Foreskin keratinocyte (primary cell): ENCODE measurements at places on chromosomes 13 and 19.

DNA sequence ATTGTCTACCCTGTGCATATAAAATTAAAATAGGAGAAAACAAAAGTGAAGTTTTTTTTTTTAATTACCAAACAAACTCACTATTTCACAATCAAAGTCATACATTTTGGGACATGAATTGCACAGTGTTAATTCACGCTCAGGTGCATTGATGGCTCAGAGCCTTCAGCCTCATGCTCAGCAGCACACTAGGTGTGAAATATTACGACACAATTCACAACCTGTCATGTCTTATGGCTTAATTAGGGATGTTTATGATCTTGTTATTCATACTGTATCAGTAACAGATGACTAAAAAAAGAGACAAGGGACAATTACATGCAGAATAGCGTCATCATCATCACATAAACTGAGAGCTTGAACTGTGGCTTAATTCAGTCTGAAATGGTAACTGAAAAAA is 2005.5 kb upstream of the PCDH20 start:
- no peak for DNase-seq

DNA sequence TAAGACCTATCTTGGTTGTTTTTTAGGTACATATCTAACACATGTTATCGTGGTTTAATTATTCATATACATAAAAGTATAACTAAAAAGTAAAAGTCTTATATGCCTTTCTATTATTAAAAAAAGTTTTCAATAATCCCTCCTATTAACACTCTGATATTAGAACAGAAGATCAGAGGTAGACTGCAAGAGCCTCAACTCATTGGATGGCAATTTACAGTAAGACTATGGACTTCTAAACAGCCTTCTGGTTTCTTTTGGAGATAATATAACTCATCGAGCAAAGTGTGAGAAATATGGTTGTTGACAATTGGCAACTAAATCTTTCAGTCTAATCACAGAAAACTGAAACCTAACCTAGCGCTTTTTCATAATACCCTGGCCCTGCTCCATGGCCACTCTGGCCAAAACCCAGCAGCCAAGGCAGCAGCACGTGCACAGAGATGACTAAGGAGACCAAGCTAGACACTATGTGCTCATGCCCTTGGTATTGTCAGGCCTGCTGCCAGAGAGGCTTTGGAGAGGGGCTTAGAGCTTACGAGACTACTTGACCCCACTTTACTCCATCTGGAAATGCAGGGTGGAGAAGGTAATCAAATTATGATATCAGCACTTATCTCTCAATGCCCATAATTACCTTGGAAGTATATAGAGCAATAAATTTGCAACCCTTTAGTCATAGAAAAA is 40.6 kb upstream of the EEF1AKMT1 start:
- peak; percentile 68 for DNase-seq

- no peak for DNase-seq
Measured at GRCh38 chr13:95209109-95209508, 92.1 kb downstream of the ABCC4 start.

DNA sequence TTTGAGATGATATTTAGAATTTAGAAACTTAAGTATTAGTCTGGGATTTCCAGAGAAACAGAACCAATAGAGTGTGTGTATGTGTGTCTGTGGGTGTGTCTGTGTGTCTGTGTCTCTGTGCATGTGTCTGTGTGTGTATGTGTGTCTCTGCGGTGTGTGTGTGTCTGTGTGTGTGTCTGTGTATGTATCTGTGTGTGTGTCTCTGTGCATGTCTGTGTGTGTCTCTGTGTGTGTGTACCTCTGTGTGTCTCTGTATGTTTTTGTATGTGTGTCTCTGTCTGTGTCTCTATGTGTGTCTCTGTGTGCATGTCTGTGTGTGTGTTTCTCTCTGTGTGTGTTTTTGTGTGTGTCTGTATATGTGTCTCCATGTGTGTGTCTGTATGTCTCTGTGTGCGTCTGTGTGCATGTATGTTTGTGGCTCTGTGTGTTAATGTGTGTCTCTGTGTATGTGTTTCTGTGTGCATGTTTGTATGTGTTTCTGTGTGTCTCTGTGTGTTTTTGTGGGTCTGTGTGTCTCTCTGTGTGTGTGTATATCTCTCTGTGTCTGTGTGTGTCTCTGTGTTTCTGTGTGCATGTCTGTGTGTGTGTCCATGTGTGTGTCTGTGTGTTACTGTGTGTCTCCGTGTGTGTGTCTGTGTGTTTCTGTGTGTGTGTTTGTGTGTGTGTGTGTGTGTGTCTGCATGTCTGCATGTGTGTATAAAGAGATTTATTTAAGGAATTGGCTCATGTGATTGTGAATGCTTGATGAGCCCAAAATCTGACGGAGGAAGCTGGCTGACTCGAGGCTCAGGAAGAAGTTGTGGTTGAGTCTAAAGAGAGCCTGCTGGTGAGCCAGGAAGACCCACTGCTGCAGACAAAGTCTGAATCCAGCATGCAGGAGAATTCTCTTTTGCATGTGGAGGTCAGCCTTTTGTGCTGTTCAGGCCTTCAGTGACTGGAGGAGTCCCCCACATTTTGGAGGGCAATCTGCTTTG is 22.2 kb downstream of the GPR42 start:
- DNase-seq: no peak

- no peak for DNase-seq
Measured at GRCh38 chr13:46179491-46179908, 2.5 kb downstream of the LCP1 start.

DNA sequence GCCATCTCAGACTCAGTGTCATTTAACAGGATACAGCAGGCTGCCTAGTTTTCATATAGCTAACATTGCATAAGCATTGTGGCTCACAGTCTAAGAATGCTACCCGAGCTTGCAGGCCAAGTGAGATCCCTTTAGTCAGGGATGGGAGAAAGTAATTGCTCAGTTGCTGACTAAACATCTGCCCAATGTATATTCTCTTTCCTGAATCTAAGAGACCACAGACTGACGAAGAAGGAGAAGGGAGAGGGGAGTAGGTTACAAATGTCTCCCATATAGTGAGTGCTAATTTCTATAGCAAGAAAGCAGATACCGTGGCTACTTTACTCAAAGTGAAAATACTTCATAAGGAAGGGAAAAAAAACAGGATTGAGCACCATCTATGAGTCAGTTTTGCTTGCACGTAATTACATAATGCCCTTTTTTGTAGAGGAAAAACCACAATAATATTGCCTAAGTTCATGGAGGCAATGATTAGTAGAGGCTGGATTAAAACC is 453.9 kb downstream of the COG6 start:
- peak; percentile 98 for DNase-seq

- DNase-seq: no peak
Measured at GRCh38 chr13:23292586-23292985, 111.8 kb downstream of the SGCG start.

GRCh38 chr19:31770223-31770622 is 421.0 kb upstream of the TSHZ3 start:
- DNase-seq: no peak

- no peak for DNase-seq
Measured at GRCh38 chr13:71576571-71576970, 290.4 kb downstream of the DACH1 start.

- no peak for DNase-seq
Measured at GRCh38 chr19:18319591-18320135, 3.2 kb downstream of the LSM4 start.

- no peak for DNase-seq
Measured at GRCh38 chr19:11736696-11737095, 2.0 kb downstream of the ZNF823 start.

DNA sequence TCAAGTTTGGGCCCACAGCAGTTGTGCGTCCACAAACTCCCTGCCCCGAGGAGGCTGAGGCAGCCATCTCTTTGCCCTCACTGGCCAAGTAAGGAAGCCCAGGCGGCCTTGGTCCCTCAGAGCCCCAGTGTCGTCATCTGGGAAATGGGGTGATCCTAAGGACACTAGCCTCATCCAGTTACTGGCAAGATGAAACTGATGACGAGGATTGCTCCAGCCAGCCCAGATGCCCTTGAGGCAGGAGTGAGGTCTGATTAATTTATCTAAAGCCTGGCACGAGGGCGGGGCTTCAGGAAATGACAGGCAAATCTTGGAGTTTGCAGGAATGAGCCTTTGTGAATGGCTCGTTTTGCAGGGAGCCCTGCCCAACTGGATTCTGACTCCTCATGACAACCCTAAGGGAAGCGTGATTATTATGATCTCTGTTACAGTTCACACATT is 5.6 kb downstream of the LIPE start:
- DNase-seq: peak; percentile 98

GRCh38 chr19:53158119-53158656 is 665 bp downstream of the ZNF347 start:
- no peak for DNase-seq

DNA sequence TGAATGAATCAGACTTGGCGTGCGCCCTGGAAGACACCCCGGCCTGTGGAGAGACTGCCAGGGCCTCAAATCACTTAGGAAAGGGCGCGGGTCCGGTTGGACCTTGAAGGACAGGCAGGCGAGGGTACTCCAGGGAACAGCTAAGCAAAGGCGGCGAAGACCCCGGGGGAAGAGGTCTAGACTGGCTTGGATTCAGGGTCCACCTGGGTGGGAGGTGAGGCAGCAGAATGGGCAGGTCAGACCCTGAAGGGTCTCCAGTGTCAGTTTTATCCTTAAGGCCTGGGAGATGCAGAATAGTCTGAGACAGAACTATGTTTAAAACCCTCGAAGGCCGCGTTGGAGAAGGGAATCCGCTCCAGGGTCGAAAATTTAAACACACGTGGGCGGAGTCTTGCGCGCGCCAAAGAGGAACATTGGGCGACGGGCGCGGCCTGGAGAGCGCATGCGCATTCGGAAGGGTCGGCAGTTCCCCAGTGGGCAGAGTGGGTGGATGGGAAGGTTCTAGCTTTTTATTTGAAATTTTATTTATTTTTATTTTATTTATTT is 567 bp upstream of the SMG9 start:
- peak; percentile 41 for DNase-seq

DNA sequence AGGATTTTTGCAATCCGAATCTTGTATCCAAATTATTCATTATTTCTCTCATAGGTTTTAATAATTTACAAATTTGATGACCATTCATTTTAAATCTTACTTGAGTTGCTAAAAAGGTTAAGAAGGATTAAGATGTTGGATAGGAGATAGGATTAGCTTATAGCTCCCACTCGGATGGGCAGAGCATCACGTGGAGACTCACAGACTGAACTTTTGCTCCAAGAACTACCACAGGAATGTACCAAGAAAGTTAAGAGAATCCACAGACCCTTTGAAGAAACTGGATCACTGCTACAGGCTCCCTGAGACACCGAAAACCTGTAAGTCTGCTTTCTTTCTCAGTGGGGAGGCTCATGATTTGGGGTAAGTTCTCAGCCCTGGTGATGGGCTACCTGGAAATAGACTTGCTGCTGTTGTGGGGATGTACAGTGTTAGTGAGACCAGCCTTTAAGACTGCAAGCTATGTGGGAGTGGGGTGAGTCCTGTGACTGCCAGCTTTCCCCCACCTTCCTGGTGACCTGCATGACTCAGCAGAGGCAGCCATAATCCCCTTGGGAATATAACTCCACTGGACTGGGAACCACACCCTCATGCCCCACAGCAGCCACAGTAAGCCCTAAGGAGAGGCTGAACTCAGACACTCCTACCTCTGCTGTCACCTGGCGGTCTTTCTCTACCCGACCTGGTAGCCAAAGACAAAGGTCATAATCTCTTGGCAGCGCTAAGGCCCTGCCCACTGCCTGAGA is 1458.0 kb downstream of the OLFM4 start:
- DNase-seq: no peak

GRCh38 chr19:39867133-39867532 is 21.0 kb upstream of the FBL start:
- no peak for DNase-seq

GRCh38 chr13:20359335-20359734 is 127.2 kb upstream of the GJB6 start:
- DNase-seq: peak; percentile 100

GRCh38 chr19:52935434-52935833 is 12.2 kb upstream of the ZNF888 start:
- DNase-seq: no peak

- DNase-seq: no peak
Measured at GRCh38 chr13:61795580-61795979, 379.9 kb upstream of the PCDH20 start.

DNA sequence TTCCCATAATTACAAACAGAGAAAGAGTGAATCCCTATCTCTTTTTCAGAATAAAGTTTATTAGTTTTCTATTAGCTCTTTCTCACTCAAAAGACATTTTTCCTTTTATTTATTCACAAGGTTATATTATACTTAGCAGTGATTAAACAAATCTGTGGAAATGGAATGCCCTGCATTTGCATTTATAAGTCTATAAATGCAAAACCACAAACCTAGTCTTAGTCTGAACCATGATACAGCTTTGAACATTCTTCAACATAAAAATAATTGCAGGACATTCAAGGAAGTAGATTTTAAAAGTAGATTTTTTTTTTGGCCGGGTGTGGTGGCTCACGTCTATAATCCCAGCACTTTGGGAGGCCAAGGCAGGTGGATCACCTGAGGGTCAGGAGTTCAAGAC is 8.3 kb downstream of the XPO4 start:
- DNase-seq: no peak

- no peak for DNase-seq
Measured at GRCh38 chr13:97491452-97491851, 57.5 kb downstream of the RAP2A start.

DNA sequence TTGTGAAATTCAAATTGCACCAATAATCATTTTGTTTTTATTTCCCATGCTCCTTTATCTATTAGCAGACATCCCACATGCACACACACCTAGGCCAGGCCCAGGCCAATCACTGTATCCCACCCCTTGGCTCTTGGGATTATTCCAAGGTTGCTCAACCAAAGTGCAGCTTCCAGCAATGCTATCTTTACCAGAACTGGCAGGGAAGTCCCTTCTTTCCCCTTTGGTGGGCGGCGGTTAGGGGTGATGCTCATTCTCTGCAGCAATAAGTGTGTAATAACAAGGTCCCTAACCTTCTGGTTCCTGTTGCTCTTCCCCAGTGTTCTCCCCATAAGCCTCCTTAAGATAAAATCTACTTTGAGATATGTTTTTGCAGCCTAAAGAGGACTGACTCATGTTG is 18.3 kb upstream of the KCTD12 start:
- no peak for DNase-seq

GRCh38 chr19:8001995-8002849 is 3.2 kb downstream of the ELAVL1 start:
- DNase-seq: peak; percentile 72

GRCh38 chr13:102484329-102484728 is 82.5 kb upstream of the FGF14 start:
- peak; percentile 9 for DNase-seq

DNA sequence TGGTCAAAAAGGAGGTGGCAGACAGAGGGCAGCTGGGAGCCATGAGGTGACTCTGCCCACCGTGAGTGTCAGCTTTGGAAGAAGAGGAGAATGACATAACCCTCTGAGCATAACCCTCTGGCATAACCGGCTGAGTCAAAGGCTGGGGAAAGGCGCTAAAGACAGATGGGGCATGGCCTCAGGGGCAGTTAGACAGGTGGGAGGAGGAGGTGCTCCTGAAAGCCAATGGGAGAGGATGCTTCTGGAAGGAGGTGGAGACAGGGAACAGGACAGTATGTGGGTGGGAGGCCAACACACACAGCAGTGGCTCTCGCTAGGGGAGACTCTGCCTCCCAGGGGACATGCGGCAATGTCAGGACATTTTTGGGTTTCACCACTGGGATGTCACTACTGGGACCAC is 17.1 kb downstream of the ELAVL1 start:
- DNase-seq: peak; percentile 40

GRCh38 chr19:1756705-1757465 is 3.6 kb downstream of the ONECUT3 start:
- DNase-seq: no peak
